Stimulated activated CD4-positive, alpha-beta T cell treated with anti-CD3 and anti-CD28 coated beads, Interleukin-1b, Interleukin-23, amount 100 ng/mL, for 48 hours (primary cell): ENCODE measurements at places on chromosomes 5 and 9.

- DNase-seq: no peak
Observed at GRCh38 chr9:89020754-89021153, 29.5 kb downstream of the S1PR3 start.

GRCh38 chr9:69623276-69623675 is 48.9 kb downstream of the APBA1 start:
- DNase-seq: no peak

GRCh38 chr9:16133556-16134227 is 580.8 kb downstream of the CCDC171 start:
- peak; percentile 10 for DNase-seq

GRCh38 chr9:95444160-95444559 is 72.6 kb downstream of the PTCH1 start:
- DNase-seq: no peak

DNA sequence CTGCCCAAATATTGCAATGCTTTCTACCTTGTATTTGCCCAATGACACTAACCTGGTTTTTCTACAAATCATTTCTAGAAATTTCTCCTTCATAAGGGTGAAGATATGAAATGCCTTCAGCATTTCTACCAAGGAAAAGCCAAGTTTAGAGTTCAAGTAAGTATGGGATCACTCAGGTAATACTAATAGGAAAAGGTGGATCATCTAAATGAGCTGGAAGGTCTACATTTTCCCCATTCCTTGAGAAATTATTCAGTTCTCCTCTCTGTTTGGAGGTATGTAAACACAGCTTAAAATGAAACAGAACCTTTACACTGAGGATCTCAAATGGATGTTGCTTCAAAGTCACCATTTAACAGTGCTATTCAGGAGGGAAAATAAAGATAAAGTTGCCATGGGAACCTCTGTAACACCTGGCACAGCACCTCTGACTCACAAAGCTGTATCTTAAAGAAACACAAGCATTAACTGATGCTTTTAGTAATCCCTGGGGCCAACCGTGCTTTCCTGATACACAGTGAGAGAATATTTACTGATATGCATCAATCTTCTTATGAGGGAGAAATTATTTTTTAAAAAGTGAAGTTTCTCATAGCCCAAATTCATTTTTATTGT is 161.3 kb downstream of the DRD1 start:
- DNase-seq: no peak

DNA sequence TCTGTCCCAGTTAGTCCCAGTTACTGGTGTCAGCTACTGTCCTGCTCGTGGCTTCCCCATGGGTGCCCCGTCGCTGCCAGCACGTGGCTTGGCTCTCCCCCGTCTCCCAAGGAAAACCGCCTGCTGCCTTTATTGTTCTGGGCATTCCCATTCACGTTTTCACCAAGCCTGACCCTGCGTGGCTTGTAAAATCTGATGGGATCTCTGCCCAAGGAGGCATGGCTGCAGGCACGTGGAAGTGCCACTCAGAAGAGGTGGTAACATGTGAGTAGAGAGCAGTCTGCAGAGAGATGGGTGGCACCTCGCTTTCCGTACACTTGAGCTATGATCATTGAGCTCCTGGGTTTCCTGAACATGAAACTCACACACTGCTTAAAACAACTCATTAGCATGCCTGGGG is 429.2 kb upstream of the KLF4 start:
- no peak for DNase-seq

DNA sequence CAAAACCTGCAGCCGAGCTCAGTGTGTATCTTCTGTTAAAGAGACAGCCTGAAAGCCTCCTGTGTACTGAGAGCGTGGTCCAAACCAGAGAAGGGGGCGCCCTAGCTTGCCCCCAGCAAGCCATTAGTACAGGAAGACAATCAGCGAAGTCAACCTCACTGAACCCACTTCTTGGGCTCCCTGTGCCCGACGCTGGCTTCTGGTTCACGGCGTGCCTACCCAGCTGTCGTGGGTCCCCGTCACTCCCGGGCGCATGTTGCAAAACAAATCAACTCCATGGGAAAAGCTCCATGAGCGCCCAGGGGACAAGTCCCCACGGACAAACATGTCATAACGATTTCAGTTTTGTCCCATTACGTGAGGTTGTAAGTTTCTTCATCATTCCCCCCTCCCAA is 326.9 kb downstream of the SH3GL2 start:
- DNase-seq: no peak

DNA sequence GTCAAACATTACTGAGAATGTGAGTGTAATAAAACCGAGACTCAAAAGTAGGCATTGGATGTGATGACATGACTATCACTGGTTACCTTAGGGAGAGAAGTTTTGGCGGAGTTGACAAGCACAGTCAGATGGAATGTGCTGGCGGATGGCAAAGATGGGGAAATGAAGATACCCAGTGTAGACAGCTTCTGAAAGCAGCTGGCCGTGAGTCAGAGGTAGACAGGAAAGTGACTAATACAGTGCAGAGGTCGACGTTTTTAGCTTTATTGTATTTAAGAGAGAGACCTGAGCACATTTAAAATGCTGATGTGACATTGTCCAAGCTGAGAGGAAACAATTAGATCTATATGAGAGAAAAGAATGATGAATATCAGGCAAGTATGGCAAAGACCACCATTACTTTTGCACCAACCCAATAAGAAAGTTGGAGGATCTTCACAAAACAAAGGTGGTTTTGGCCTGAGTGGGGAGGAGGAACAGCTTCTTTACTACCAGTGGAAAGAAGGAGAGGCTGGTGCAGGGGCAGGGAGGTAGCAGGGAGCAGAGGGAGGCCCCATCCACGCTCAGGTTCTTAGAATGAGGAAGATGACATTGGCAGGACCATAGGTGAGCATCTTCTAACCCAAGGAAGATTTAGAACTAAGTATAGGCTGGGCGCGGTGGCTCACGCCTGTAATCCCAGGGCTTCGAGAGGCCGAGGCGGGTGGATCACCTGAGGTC is 36.7 kb upstream of the KCNIP1 start:
- peak; percentile 77 for DNase-seq

DNA sequence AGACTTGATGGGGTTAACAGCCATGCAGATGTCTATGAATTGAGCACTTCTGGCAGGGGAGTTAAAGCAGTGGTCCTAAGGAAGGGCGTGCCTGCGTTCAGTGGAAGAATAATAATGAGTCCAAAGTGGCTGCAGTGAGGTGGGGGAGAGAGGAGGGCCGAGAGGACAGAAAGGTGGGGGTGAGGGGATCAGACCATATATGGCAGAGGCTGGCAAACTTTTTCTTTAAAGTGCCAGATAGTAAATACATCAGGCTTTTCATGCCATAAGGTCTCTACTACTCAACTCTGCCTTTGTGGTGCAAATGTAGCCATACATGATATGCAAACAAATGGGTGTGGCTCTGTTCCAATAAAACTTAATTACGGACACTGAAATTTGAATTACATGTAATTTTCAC is 77.1 kb downstream of the STRBP start:
- DNase-seq: no peak

- no peak for DNase-seq
Observed at GRCh38 chr5:119470105-119470763, 17.9 kb downstream of the HSD17B4 start.

GRCh38 chr5:133668458-133668857 is 56.1 kb upstream of the FSTL4 start:
- no peak for DNase-seq

DNA sequence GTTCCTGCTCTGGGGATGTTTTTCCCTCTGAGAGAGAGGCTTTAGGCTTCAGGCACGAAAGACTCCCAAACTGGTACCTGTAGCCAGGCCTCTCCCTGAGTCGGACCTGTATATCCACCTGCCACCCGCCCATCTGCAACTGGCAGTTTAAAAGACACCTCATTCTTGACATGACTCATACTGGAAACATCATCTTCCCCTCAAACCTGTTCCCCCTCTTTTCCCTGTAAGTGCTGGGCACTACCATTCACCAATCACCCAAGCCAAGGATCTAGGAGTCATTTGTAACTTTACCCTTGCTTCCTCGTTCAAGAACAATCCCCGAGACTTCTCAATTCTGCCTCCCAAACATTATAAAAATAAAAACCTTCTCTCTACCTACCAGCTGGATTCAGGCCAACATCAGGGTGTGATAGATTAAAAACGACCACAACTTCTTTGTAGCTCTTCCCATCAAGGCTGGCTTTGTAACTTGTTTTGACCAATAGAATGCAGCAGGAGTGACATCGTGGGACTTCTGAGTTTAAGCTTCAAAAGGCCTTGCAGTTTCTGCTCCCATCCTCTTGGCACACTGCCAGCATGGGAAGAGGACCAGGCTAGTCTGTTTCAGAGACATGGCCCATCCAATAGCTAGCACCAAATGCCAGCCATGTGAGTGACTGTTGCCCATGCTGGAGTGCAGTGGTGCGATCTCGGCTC is 1.8 kb upstream of the WDR31 start:
- no peak for DNase-seq

DNA sequence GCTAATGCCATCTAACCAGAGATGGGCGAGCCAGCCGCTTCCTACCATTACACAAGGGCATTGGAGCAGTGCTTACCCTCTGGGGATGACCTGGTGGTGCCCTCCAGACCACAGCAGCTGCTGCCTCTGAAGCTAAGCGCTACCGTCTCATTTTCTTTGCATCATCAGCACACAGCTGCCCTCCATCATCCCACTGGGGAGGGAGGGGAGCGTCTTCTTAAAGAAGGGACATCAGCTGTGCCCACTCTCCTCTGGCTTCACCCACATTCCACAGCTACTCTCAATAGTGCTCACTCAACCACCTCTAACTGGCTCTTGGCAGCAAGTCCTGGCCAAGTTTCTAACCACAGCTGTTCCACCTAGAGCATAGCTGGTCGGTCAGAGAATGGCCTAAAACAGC is 503.4 kb downstream of the NFIB start:
- DNase-seq: no peak

GRCh38 chr9:104927912-104928740 is at the start of gene ABCA1:
TSS of gene ABCA1 (minus strand) at chr9:104928155. CDS start at chr9:104903679, 24,476 bp downstream.
- peak; percentile 88 for DNase-seq

GRCh38 chr9:21965401-21965951 is 28.7 kb downstream of the CDKN2A start:
- peak; percentile 51 for DNase-seq

DNA sequence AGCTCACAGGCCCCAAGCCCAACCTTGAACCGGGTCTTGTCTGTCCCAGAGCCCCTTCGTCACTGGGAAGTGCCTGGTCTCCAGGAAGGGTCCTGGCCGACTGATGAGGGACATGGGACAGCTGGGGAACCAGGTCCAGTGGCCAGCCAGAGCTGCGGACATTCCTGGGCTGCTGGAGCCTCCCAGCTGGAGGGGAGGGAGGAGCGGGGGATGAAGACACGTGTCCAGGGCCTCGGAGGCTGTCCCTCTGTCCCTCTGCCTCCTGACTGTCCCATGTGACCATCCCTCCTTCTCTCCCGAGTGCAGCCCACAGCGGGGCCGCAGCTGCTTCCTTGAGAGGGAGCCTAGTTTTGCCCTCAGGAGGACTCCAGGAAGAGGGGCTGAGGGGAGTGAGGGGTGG is 41.7 kb upstream of the UBAC1 start:
- no peak for DNase-seq

DNA sequence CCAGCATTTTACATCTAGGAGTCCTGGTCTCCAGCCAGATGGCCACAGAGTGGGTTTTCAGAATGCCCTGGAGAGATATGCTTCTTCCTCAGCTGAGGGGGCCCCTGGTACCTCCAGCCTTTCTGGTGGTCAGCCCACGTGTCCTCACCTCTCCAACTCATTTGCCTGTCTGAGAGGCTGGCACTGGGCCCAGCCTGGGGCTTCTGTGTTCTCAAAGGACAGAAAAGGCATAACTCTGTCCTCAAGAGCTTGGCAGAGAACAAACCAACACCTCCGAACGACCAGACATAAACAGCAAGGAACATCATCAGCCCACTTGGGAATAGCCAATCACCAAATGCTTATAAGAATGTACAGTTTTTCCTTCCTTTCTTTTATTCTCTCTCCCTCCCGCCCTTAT is 17.1 kb downstream of the ENG start:
- no peak for DNase-seq

GRCh38 chr9:32384002-32384363 is 460 bp upstream of the ACO1 start:
- no peak for DNase-seq
